ENCODE measurements at places on chromosomes 1 and 21. TPM values are rescaled to one million over a fixed set of nuclear protein-coding genes. Genes with fewer than 3 reads are reported as not detected.

- no peak for DNase-seq
Measured at GRCh38 chr1:26094677-26095383, 16.8 kb upstream of the PDIK1L start.

The TFF3 gene
- 6.2 TPM for polyA plus RNA-seq

DNA sequence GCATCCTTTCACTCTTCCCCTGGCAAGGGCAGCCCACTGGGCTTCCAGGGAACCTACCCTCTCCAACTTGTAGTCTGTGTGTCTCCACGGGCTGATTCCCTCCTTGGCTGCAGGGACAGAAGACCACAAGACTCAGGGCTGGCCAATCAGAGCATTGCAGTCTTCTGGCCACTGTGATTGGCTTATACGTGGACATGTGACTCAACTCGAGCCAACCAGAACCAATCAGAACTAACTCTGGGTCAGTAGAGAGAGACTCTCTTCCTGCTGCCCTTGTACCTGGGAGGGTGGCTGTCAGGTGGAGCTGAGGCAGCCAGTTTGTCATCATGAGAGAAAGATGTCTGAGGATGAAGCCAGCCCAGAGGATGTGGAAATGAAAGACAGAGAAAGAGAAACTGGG lies 64.0 kb downstream of the DHRS3 start:
- DNase-seq, result no peak

- DNase-seq, result no peak
Measured at GRCh38 chr1:20052386-20052785, 17.6 kb upstream of the PLA2G5 start.

GRCh38 chr1:111222308-111223125 lies 5.0 kb upstream of the CHI3L2 start:
- DNase-seq, result no peak
